ENCODE measurements at places on chromosomes 13 and 19.
A peak's percentile ranks its signal among the peaks of the same experiment; 100 is the strongest.

DNA sequence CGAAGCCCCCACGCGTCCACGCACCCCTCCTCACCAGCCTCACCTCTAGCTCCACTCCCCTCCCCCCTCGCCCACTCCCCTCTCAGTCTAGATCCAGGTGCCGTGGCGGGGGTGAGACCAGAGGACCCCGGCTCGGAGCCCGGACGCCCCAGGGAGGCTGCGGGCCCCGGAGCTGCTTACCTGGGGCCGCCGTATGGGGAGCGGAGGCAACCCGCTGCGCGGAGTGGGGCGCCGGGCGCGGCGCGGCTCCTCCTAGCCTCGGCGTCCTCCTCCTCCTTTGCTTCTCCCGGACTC lies 353 bp downstream of the ENOX1 start:
- peak; percentile 1 for DNase-seq

- no peak for DNase-seq
These were observed 124.7 kb downstream of the GPC5 start for GRCh38 chr13:91523116-91523515.

DNA sequence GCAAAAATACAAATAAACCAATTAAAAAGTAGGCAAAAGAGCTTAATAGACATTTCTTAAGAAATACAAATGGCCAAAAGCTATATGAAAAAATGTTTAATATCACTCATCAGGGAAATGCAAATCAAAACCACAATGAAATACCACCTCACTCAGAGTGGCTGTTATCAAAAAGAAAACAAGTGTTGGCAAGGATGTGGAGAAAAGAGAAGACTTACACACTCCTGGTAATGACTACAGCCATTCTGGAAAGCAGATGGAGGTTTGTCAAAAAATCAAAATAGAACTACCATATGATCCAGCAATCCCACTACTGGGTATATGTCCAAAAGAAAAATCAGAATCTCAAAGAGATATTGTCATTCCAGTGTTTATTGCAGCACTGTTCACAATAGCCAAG lies 223.5 kb upstream of the SLC10A2 start:
- no peak for DNase-seq

DNA sequence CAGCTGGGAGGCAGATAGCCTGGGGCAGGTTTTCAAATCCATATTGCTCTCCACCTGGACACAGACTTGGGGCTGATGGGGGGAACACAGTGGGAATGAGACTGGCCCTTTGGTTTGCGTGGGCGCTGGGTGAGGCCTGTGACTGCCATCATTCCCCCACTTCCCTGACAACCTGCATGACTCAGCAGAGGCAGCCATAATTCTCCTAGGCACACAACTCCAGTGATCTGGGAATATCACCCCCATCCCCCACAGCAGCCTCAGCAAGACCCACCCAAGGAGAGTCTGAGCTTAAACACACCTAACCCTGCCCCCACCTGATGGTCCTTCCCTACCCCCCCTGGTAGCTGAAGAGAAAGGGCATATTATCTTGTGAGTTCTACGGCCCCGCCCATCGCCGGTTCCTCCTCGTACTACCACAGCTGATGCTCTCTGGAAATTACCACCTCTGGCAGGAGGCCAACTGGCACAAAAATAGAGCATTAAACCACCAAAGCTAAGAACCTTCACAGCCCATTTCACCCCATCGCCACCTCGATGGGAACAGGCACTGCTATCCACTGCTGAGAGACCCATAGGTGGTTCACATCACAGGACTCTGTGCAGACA lies 71.0 kb downstream of the RNF17 start:
- DNase-seq, result no peak
